HT1080 (cell line): ENCODE measurements at places on chromosomes 13 and 19.

DNA sequence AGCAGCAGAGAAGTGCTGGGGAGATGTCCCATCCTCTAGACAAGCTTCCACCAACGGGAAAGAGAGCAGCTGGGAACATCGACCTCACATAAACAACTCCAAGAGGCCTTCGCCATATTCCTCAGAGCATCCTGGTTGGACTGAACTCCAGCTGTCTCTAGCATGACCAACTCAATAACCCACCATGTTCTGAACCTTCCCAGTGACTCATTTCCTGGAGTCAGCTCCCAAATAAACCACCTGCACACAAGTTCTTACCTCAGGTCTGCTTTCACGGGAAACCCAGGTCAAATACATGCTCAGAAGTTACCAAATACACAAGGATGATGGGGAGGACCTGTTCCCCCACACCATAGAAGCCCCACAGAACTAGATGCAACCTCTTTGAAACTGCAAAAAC, 878.5 kb downstream of the UQCRFS1 start:
- DNase-seq, result peak; percentile 57

- peak; percentile 69 for DNase-seq
Measured at GRCh38 chr13:75357576-75358289, 124.2 kb downstream of the TBC1D4 start.

GRCh38 chr19:18171605-18172327, 1.8 kb upstream of the IFI30 start:
- DNase-seq, result no peak

GRCh38 chr19:33300009-33300893, 2.1 kb downstream of the CEBPA start:
- no peak for DNase-seq

DNA sequence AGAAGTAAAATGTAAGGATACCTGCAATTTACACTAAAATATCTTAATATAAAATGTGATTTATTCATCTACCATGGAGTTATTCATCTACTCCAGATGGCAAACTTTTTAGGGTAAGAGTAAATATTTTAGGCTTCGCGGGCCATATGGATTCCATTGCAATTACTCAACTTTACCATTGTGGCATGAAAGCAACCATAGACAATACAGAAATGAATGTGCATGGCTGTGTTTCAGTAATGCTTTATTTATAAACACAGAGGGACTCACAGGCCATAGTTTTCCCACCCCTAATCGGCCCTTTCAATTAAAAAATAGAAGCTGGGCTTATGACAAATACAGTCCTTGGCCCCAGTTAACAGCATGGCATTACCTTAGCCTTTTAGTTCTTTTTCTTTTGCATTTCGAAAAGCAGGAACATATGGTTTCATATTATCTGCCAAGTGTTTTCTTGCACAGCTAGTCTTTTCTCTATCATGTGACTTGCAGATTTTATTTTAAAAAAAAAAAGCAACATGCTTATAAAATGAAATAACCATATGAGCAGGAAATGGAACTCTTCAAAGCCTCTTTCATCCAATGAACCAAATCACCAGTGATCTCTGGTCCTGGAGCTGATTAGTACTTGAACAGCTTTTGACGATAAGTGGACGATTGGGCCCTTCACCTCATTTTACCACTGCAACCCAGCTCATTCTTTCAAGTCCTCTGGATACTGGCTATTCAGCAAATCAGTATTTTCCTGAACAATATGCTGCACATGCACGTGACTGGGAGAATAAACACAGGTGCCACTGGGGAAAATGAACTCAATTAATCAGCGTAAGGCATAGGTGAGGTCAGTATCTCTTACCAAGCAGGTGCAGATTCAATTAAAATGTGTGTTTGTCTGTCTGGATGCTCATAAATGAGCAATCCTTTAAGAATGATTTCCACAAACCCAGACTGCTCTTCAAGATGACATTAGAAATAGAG, 63.9 kb downstream of the LHFPL6 start:
- peak; percentile 34 for DNase-seq

- DNase-seq, result no peak
Measured at GRCh38 chr13:24203811-24204210, 43.3 kb downstream of the SPATA13 start.

DNA sequence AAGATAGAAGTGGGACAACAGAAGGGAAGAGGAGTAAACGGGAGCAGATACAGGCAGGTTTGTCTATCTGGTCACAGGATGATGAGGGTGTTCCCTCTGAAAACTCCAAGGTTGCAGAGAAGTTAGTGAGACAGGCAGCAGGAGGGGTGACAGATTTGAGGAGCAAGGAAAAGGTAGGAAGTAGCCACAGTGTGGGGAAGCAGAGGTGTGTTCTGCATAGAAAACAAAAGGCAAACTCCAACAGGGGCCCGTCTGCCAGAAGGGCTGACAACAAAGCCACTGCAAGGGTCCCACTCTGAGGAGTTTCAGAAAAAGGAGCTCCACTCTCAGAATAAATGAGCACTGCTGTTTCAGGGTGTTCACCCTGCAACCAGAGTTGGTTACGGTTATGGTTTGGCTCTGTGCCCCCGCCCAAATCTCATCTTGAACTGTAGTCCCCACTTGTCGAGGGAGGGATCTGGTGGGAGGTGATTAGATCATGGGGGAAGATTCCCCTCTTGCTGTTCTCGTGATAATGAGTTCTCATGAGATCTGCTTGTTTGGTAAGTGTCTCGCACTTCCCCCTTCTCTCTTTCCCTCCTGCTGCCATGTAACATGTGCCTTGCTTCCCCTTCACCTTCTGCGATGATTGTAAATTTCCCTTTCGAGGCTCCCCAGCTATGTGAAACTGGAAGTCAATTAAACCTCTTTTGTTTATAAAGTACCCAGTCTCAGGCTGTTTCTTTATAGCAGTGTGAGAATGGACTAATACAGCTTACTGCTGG, 32.1 kb downstream of the SMAD9 start:
- DNase-seq, result no peak

GRCh38 chr13:37716420-37717195, 118.0 kb upstream of the POSTN start:
- no peak for DNase-seq

DNA sequence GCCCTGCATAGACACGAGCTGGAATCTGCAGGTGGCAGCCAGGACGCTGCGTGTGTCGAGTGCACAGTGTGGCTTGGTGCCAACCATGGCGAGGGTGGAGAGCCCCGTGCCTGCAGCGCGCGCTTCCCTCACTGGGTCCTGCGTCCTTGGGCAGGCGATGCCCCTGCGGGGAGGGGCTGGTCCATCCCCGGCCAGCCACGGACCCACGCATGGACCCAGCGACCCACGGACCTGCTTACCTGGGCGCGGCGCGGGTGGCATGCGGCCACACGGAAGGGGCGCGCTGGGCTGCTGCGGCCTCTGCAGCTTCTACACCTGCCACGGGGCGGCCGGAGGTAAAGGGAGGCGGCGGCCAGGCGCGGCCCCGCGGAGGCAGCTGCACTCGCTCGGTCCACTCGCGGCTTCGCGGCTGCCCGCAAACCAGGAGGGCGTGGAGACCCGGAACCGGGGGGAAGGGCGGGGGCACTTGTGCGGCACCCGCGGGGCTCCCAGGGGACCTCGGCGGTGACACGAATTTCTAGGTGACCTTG, 569 bp upstream of the MCF2L start:
- DNase-seq, result no peak

DNA sequence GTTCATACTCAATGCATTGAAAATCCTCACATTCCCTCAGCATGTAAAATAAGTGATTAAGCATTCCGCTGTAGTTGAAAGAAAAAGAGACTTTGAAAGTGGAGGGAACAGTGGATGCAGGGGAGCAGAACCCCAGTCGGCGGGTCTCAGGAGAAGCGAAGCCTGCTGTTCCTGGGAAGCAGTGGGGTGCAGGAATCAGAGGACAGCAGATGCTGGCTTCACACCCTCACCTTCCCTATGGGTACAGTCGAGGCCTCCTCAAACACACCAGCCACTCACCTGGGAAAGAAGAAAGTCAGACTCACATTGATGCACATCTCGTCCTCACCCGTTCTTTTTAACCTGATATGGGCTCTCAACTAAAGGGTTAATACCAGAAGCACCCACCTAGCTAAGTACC, 38.2 kb downstream of the COL4A2 start:
- DNase-seq, result no peak

DNA sequence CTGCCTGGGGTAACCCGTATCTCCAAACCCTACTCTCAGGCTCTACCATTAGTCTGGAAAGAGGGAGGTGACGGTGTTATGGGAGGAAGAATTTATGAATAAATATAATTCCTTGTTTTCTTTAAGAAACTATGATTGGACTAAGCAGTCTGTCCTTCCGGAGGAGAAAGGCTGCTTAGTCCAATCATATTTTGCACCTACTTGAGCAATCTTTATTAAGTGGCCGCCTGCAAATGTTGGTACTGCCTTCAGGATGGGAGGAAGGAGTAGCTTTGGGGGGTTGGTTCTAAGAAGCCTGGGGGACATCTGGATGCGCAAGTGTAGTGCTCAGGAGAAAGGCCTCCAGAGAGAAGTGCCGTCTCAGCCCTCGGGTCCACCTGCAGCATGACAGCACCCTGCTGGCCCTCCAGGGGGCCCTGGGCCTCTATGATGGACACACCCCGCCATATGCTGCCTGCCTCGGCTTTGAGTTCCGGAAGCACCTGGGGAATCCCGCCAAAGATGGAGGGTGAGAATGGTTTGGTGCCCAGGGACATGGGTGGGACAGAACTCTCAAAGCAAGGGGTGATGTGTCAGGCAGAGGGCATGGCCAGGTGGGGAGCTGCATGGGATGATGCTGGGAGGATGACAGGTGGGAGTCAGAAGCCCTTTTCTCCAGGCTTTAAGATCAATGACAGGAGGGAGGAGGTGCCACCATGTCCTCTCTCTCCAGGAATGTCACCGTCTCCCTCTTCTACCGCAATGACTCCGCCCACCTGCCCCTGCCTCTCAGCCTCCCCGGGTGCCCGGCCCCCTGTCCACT, 4.1 kb downstream of the ACP4 start:
- DNase-seq, result peak; percentile 37

DNA sequence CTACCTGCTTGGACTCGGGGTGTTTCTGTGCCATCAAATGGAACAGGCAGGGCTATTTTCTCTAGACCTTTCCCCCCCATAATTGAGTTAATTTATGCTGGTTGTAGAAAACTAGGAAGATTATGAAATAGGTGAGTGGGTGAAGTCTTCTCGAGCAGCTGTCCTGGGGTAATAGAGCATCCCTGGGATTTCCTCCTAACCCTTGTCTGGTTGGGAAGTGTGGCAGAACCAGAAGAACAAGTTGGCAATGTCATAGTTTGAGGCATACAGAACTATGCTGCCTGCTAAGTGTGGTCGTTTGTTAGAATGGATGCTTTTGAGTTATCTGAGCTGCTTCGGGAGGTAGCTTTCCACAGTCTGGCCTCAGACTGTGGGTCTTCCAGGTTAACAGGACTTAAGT, 3.7 kb downstream of the GATAD2A start:
- DNase-seq, result no peak

DNA sequence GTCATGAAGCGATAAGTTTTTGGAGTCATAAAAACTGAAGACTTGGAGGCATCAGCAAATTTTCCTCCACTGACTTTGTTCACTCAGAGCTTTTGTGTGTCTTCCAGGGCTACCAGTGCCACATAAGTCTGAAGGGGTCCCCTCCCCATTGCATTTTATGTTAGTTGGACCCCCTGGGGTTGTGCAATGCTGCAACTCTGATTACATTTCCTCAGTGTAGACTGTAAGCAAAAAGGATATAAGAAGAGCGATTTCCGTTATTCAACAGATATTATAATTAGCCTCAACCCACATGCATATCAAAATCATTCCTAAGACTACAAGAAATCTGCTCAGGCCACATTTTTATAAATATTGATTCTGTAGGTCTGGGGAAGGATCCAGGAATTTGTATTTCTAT, 324.0 kb downstream of the TDRD3 start:
- no peak for DNase-seq

DNA sequence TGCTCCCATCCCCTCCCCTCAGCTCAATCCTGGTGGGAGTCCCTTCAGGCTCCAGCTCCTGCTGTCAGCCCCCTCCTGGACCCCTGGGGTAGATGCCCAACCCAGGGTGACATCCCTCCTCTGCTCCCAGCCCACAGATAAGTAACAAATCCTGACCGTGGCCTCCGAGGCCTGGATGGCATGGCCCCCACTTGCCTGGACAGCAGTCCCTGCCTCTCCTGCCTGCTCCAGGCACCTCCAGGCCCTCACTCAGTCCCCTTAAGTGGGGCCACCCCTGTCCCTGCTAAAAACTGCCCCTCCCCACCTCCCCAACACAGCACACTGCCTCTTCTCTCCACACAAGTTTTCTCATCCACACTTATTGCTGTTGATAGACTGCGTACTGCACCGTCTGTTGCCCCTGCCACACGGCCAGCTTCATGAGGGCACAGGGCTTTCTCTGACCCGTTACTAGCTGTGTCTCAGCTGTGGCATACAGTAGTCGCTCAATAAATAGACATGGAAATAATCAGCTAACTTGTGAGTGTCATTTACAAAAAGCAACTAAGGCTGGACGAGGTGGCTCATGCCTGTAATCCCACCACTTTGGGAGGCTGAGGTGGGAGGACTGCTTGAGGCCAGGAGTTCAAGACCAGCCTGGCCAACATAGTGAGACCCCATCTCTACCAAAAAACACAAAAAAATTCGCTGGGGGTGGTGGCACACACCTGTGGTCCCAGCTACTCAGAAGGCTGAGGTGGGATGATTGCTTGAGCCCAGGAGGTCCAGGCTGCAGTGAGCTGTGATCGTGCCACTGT, 5.8 kb downstream of the CERS1 start:
- DNase-seq, result no peak

DNA sequence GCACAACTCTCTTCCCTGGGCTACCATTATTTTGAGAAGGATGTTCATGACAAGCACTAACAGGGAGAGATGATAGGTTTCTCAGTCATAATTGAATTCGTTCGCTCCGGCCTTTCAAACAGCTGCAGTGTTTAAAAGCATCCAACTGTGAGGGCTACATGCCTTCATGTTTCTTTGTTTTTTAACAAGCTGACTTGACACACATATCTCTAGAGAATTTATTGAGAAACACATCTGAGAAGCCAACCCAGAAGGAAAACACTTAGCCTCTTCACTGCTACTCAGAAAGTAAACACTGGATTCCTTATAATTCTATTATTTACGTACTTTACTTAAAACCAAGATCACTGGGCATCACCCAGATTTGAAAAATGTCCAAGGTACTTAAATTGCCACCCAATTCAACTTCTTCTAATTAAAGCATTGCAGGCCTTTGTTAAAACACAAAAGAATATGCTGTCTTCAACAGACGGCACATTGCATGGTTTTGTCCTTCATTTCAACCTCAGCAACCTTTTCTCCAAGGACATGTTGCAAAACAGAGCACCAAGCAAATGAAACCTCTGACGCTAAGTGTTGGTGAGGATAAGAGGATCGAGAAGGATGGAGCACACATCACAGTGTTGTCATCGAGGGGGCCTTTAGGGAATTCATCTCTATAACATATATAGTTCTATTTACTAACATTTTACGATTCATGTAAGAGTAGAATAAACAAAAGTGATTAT, 75.8 kb downstream of the TBC1D4 start:
- no peak for DNase-seq

GRCh38 chr13:23377983-23378632, 55.4 kb downstream of the SACS start:
- DNase-seq, result peak; percentile 96
